ENCODE measurements at places on chromosomes 6 and 20. TPM values are rescaled to one million over a fixed set of nuclear protein-coding genes. Genes with fewer than 3 reads are reported as not detected.

The PRR18 gene
- not detected for total RNA-seq

The KHDC1L gene
- total RNA-seq = not detected

The CBLN4 gene
- total RNA-seq = not detected

The NNAT gene
- not detected for total RNA-seq

The NFS1 gene
- total RNA-seq = 65.0 TPM

The TBPL1 gene
- 11.0 TPM for total RNA-seq

The SMIM29 gene
- total RNA-seq = 32.8 TPM

The DNMT3B gene
- 8.0 TPM for total RNA-seq

The APOM gene
- total RNA-seq = 2.9 TPM

The DEF6 gene
- 27.0 TPM for total RNA-seq

The PAK5 gene
- not detected for total RNA-seq

The SNHG17 gene
- total RNA-seq = 58.9 TPM

The TMEM217 gene
- total RNA-seq = 5.3 TPM

- DNase-seq = no peak
- no peaks in the 10 kb centered on the region for H3K4me1 ChIP-seq
- H3K4me3 ChIP-seq = no peak overlapping the region
- H3K27me3 ChIP-seq = no peaks in the 10 kb centered on the region
- no peak overlapping the region for H3K27ac ChIP-seq
- no peaks in the 10 kb centered on the region for H3K36me3 ChIP-seq
Observed at GRCh38 chr6:14371530-14371929, 254.0 kb downstream of the CD83 start.

DNA sequence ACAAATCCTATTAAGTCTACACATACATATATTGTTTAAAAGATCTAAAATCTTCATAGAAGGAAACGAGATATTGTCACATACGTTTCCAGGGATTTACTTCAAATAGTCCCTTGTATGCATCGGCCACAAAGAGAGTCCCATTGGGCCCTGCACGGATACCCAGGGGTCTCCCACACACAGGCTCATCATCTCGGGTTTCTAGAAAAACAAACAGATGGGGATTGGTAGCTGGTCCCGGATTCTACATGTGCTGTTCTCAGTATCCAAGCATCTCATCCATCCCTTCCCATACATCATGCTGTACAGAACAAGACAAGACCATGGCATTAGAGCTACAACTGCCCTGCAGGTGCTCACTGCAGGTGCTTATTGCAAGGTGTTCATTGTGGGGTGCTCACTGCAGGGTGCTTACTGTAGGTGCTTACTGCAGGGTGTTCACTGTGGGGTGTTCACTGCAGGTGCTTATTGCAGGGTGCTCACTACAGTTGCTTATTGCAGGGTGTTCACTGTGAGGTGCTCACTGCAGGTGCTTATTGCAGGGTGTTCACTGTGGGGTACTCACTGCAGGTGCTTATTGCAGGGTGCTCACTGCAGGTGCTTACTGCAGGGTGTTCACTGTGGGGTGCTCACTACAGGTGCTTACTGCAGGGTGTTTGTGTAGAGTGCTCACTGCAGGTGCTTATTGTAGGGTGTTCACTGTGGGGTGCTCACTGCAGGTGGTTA, 21.0 kb downstream of the APMAP start:
- no peak overlapping the region for H3K27ac ChIP-seq
- H3K4me3 ChIP-seq = no peak overlapping the region
- no peak for DNase-seq
- no peaks in the 10 kb centered on the region for H3K27me3 ChIP-seq
- H3K36me3 ChIP-seq = peaks cover 28% of the 10 kb centered on the region
- H3K4me1 ChIP-seq = no peaks in the 10 kb centered on the region

GRCh38 chr20:47400685-47401084, 44.2 kb upstream of the ZMYND8 start:
- DNase-seq = no peak
- H3K4me3 ChIP-seq = no peak overlapping the region
- no peak overlapping the region for H3K27ac ChIP-seq
- H3K36me3 ChIP-seq = no peaks in the 10 kb centered on the region
- H3K4me1 ChIP-seq = peaks cover 5% of the 10 kb centered on the region

- DNase-seq = no peak
- no peak overlapping the region for H3K4me3 ChIP-seq
- H3K27me3 ChIP-seq = no peaks in the 10 kb centered on the region
Observed at GRCh38 chr6:113048741-113049140, 701.6 kb downstream of the RFPL4B start.

DNA sequence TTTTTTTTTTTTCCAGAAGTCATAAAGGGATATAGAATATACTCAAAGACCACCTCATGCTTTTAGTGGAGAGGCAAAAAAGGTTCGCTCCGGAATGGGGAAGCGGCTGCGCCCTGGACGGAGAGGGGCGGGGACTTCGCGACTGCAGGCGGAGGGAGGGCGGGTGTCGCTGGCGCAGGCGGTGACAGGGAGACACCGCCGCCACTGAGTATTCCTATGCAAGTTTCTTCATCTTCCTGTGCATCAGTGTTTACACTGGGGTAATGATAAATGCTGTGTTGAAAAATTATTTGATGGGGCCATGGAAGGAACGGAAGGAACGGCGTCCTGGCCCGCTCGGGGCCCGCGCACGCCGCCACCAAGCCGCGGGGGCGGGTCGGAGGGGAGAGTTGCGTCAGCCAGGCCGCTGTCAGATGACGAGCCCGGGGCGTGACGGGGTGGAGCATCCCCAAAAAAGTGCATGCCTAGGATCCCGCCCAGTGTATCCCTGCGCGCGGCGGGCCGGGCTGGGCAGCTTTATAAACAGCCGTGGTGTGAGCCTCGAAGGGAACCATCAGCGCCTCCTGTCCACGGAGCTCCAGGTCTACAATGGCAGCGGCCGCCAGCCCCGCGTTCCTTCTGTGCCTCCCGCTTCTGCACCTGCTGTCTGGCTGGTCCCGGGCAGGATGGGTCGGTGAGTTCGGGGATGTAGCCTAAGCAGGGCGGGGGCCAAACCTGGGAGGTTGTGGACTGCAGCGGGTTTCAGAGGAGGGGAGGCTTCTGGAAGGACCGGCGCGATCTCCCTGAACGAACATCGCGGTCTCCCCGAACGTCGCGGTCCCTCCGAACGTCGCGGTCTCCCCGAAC, at the start of gene ULBP1:
ULBP1 (plus strand) TSS at position 482 of the 846 bp plus-strand sequence; CDS start at position 589, 107 bp downstream.
- H3K4me1 ChIP-seq = peaks cover 11% of the 10 kb centered on the region
- peak; percentile 75 for DNase-seq
- peak within 1 kb of the TSS; percentile 80 for H3K27ac ChIP-seq

- no peaks in the 10 kb centered on the region for H3K4me1 ChIP-seq
- H3K36me3 ChIP-seq = no peaks in the 10 kb centered on the region
- H3K27me3 ChIP-seq = peaks cover 59% of the 10 kb centered on the region
- no peak overlapping the region for H3K4me3 ChIP-seq
Observed at GRCh38 chr6:32936239-32937152, 4.3 kb downstream of the HLA-DMB start.

GRCh38 chr6:132261354-132261753, 139.9 kb downstream of the MOXD1 start:
- no peaks in the 10 kb centered on the region for H3K27me3 ChIP-seq
- H3K27ac ChIP-seq = no peak overlapping the region
- H3K4me1 ChIP-seq = no peaks in the 10 kb centered on the region
- H3K36me3 ChIP-seq = no peaks in the 10 kb centered on the region
- no peak overlapping the region for H3K4me3 ChIP-seq
- DNase-seq = no peak

- H3K27me3 ChIP-seq = no peaks in the 10 kb centered on the region
- no peaks in the 10 kb centered on the region for H3K36me3 ChIP-seq
- no peak for DNase-seq
Observed at GRCh38 chr6:116145803-116146675, 20.1 kb upstream of the COL10A1 start.

DNA sequence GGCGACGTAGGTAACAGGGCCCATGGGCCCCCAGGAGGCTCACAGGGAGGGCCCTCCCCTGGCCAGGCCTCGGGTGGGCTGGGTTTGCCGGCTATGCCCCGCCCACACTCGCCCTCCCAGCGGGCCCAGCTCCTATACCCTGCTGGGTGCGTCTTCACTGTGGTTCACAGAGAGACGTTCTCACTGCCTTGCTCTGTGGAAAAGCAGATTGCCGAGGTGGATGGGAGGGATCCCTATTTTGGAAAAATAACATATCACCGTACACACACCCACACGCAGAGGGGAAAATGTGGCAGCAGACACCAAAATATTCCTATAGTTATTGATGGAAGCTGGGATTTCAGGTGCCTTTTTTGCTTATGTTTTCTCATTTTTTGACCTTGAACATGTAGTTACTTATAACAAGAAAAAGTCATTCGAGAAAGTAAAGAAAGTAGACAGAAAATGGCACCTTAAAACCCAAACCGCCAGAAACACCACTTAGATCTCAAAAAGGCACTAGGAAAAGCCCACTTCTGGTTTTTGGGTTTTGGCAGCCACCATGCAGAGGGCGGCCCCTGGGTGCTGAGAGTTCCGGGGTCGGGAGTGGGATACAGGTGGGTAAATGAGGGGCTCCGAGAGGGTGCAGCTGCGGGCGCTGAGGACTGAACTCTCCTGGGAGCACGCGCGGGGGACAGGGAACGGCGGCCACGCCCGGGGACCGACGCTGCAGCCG, 49.4 kb downstream of the TMEM242 start:
- no peaks in the 10 kb centered on the region for H3K4me1 ChIP-seq
- H3K27me3 ChIP-seq = no peaks in the 10 kb centered on the region
- H3K4me3 ChIP-seq = peak overlapping the region; percentile 72
- no peak for DNase-seq
- H3K27ac ChIP-seq = no peak overlapping the region
- H3K36me3 ChIP-seq = no peaks in the 10 kb centered on the region

- H3K4me3 ChIP-seq = no peak overlapping the region
- no peaks in the 10 kb centered on the region for H3K36me3 ChIP-seq
- no peak overlapping the region for H3K27ac ChIP-seq
- H3K27me3 ChIP-seq = 0 out of 2 replicates have a peak, but pooled peaks cover 10% of the 10 kb centered on the region
- no peak for DNase-seq
- no peaks in the 10 kb centered on the region for H3K4me1 ChIP-seq
Observed at GRCh38 chr20:21424846-21425245, 27.5 kb upstream of the NKX2-4 start.

DNA sequence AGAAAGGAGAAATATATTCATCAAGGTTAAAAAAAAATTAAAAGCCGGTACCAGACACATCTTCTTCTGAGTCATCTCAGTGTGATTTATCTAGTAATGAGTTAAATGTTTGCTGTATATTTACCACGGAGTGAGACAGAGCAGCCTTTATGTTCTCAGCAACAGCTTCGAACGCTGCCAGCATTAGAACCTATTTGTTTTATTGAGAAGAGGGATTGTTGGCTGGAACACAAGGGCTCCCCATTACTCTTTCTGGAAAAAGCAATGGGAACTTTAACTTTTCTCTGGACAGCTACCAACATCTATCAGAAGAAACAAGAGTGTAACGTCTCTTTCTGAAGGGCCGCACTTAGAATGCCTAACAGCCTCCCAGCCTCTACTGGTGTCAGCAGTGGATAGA, 105.3 kb upstream of the TAB2 start:
- no peak overlapping the region for H3K4me3 ChIP-seq
- H3K4me1 ChIP-seq = no peaks in the 10 kb centered on the region
- no peaks in the 10 kb centered on the region for H3K36me3 ChIP-seq
- no peaks in the 10 kb centered on the region for H3K27me3 ChIP-seq
- DNase-seq = no peak
- no peak overlapping the region for H3K27ac ChIP-seq

DNA sequence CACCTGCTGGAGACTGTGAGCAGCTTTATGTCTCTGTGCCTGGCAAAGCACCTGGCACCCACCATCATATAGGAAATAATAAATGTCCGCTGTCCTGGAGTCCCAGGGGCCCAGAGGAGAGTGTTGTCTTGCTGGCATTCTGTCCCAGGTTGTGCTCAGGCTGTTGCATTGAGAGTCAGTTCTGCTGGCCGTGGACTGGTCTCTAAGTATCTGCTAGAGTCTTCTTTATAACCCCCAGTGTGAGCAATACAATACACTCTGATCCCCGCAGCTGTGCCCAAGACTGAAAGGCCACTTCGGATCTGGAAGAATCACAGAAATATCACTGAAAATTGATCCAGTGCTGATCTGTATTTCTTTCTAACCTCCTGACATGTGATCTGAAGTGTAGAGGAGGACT, 38.3 kb upstream of the HINT3 start:
- H3K27me3 ChIP-seq = no peaks in the 10 kb centered on the region
- DNase-seq = no peak
- H3K27ac ChIP-seq = peak overlapping the region; percentile 98
- H3K4me3 ChIP-seq = peak overlapping the region; percentile 71

DNA sequence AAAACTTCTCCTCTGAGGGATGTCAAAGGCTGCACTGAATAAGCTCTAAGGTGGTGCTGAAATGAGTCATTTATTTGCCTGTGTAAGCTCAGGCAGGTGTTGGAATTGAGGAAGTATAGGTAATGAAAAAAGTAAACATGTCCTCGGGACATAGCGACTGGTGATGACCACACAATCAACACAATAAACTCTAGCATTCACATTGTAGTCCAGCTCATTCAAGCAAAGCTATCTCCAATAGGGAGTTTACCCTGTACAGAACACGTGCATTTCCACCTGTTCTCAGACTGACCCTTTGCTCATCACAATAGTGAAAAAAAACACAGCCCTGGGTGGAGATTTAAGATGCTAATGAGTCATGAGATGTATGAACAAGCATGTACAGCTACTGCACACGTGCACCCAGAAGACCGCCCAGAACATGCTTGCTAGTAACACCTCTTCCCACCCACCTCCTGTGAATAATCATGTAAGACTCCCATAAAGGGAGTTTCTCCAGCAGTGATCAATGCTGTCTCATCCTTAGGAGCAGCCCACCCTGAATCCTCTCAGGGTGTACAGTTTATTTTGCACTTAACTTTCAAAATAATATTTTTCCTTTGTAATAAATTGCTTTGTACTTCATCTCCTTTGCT, 33.0 kb upstream of the POU5F1 start:
- H3K4me3 ChIP-seq = peak overlapping the region; percentile 52
- H3K27me3 ChIP-seq = no peaks in the 10 kb centered on the region
- peak; percentile 98 for DNase-seq
- H3K4me1 ChIP-seq = peaks cover 40% of the 10 kb centered on the region
- peak overlapping the region; percentile 95 for H3K27ac ChIP-seq

DNA sequence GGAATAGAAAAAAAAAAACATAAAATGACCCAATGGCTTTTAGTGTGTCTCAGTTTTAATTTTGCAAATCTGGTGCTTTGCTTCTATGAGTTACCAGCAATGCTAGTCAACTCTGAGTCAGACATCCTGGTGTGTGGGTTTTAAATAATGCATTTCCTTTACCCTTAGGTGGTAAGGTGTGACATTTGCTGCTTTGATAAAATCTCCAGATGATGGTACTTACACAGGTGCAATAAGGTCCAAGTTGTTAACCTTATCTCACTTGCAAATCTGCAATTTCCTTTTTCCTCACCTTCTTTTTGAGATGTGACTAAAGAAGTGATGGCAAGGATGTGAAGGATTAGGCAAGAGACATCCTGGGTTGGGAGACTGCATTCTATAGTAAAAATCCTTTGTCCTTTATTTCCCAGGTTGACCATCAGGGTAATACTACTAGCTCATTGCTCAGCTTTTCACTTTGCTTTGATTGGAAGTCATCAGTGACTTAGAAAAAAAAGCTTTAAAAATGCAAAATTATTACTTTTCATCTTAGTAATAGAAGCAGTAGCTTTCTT, 818.5 kb upstream of the FLRT3 start:
- no peaks in the 10 kb centered on the region for H3K27me3 ChIP-seq
- H3K27ac ChIP-seq = peak overlapping the region; percentile 59
- peaks cover 12% of the 10 kb centered on the region for H3K4me1 ChIP-seq
- H3K36me3 ChIP-seq = no peaks in the 10 kb centered on the region
- DNase-seq = peak; percentile 83
- H3K4me3 ChIP-seq = no peak overlapping the region

GRCh38 chr6:41697861-41698781, 37.3 kb downstream of the TFEB start:
- peak; percentile 85 for DNase-seq
- H3K4me1 ChIP-seq = peaks cover 28% of the 10 kb centered on the region
- peak overlapping the region; percentile 78 for H3K27ac ChIP-seq
- no peak overlapping the region for H3K4me3 ChIP-seq
